ENCODE measurements at places on chromosomes 4 and X. TPM values are rescaled to one million over a fixed set of nuclear protein-coding genes. Genes with fewer than 3 reads are reported as not detected.

DNA sequence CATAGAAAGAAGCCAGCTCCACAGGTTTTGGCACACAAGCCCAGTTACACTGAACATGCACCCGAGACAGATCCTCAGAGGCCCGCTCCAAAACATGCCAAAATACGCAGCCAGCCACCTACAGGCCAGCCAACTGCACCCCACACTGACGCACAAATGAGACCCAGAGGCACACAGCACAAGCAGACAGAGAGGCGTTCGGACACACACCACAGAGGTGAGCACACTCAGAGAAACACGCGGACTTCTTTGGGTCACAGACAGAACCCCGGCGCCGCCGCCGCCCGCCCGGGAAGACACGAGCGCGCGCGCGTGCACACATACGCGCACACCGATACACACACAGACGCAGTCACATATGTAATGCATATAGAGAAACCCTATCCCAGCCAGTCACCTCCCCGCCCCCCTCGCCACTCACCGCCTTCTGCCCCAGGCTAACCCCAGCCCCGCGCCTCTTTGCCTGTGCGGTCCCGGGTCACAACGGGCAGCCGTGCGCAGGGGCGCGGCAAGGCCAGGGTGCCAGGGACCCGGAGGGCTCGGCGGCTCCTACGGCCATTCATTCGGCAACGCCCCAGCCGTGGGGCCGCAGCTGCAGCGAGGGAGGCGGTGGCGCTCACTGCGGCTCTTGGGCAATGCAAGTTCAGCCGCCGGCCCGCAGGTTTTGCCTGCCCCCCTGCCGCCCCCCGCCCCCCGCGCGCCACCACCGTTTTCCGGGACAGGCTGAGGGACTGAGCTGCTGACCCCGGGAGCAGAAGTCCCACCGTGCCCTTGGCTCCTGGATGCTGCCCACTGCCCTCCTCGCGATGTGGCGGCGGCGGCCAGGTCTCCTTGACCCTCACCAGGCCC lies 553 bp downstream of the SEPTIN6 start:
- H3K4me1 ChIP-seq = peaks cover 74% of the 10 kb centered on the region
- peak overlapping the region; percentile 94 for H3K27ac ChIP-seq
- H3K36me3 ChIP-seq = peaks cover 12% of the 10 kb centered on the region

The BANK1 gene
- total RNA-seq = 336 TPM

- H3K4me3 ChIP-seq = no peak overlapping the region
- H3K27me3 ChIP-seq = peaks cover 4% of the 10 kb centered on the region
- H3K27ac ChIP-seq = no peak overlapping the region
- no peaks in the 10 kb centered on the region for H3K36me3 ChIP-seq
Observed at GRCh38 chr4:24922416-24922815, 9.6 kb upstream of the CCDC149 start.

The NXF2B gene
- not detected for total RNA-seq

The LRPAP1 gene
- total RNA-seq = 60.9 TPM

The NDP gene
- total RNA-seq = not detected

Measured in activated B cell treated with CpG ODN at 0.5 μM for 24 hours (primary cell).